Activated effector memory CD4-positive, alpha-beta T cell treated with Interleukin-2 at 50 U/mL for 16 hours (primary cell): ENCODE measurements at places on chromosomes 4 and X.

DNA sequence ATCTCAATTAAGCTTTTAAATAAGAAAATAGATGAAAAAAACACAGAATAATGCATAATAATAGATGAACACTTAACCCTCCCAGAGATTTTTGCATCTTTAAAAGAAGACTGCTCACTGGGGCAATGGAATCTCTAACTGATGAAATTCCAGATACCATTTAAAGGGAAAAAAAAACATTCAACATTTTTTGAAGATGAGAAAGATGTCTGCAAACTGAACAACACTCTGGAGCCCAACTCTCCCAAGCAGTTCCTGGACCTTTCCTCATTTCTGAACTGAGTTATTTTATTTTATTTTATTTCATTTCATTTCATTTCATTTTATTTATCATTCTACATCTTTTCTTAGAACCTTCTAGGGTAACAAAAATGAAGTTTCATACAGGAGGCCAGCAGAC lies 90.7 kb downstream of the CORIN start:
- DNase-seq, result no peak

DNA sequence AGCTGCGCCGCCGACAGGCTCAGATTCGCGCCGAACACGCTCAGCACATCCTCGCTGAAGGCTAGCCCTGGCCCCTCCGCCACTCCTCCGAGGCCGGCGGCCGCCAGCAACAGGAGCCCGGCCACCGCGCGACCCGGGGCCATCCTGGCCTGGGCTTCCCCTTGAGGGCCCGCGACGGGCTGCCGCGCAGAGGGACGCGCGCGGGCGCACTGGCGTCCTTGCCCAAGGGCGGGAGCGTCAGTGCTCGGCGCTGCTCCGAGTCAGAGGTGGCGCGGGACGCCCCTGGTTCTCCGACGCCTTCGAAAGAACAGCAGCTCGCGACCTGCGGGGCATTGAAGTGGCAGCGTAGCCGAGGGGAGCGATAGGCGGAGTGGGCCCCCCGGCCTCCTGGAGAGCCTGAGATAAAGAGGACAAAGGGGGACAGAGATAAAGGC lies 745 bp downstream of the SLC39A8 start:
- peak; percentile 56 for DNase-seq

DNA sequence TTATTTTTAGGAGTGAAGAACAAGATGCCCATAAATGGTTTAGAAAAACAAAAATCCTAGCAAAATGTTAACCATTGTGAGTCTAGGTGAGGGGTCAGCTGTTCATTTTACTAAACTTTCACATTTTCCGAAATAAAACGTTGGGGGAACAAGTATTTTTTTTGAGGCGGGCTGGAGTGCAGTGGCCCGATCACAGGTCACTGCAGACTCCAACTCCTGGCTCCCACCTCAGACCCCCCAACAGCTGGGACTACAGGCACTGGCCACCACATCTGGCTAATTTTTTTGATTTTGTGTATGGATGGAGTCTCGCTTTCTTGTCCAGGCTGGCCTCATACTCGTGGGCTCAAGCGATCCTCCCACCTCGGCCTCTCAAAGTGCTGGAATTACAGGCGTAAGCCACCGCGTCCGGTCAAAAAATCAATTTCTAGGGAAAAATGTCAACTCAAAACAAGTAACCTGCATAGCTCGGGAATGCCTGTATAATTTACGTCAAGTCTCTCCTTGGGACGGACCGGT lies 742 bp upstream of the TAF1 start:
- DNase-seq, result no peak

GRCh38 chr4:10701702-10702460 lies 17.3 kb upstream of the CLNK start:
- DNase-seq, result no peak

GRCh38 chr4:171667906-171668305 lies 145.3 kb upstream of the GALNTL6 start:
- no peak for DNase-seq

DNA sequence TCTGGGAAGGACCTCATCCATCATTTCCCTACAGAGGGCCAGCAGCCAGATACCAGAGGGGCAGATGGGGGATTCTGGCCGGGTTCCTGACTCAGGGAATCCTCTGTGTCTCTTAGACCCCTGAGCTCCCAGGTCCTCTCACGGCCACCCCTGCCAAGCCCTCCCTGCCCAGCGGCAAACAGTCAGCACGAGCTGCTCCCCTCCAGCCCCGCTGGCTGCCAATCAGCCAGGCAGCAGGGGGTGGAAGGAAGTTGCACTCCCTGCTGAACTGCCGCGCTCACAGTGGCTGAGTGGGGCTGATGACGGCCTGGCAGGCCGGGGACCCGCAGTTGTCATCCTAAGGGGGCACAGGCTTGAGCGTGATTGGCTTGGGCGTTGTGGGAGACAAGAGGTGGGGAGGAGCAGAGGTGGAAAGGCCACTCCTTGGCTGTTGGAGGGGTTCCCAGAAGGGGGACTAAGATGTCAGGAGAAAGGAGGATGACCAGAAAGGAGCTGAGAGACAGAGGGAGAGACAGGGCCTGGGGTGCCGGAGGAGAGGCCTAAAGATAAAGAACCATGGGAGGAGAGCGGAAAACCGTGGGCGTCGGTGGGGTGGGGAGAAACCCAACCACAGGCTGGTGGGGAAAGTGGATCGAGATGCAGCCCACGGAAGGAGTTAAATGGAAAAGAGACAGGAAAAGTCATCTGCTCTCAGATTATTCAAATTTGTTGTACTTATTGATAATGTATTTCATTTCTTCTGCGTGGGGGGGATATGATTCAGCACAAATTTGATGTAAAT lies 4.4 kb upstream of the CCDC149 start:
- no peak for DNase-seq

DNA sequence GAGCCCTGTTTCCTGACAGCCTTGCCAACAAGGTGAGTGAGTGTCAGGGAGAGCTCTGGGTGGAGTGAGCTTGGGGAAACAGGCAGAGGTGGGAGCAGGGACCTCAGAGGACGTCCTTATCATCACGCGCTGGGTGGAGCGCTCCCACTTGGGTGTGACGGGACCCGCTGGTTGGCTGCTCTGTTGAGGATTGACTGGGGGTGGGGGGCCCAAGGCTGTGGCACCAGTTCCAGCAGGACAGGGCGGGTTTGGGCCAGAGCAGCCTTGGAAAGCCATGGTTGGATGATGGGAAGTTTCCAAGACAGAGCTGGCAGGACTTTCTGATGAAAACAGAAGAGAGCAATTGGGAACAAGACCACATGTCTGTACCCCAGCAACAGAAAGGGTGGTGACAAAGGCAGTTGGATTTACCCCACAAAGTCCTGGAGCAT lies 3.0 kb upstream of the PCGF3 start:
- DNase-seq, result no peak

DNA sequence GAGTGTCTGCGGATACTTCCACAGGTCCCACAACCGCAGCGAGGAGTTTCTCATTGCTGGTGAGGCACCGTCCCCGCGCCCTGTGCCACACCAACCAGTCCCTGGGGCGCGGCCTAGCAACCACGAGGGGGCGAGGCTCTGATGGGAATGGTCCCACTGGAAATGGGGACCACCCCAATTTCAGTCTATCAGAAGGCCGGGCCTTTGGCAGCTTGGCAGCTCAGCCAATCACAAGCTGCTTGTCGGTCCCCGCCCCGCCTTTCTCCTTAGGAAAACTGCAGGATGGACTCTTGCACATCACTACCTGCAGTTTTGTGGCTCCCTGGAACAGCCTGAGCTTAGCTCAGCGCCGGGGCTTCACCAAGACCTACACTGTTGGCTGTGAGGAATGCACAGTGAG lies 3.0 kb downstream of the TIMP1 start:
- no peak for DNase-seq

GRCh38 chr4:86274642-86275041 lies 85.2 kb downstream of the MAPK10 start:
- no peak for DNase-seq

DNA sequence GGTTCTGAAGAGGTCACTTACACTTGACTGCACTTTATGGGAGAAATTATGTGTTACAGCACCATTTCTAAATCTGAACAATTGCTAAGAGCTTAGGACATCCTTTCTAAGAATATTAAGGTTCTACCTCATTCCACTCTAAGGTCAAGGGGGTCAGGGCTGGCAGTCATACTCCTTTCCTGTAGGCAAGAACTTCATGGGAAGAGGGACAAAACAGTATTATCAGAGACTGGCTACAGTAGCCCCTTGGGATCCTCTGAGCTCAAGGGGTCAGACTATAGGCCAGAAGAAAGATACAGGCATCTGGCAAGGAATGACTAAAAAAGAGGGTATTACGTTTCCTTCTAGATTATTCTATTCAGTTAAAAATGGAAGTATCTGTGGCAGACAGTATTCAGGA lies 115.1 kb downstream of the RASL11B start:
- no peak for DNase-seq

- DNase-seq, result no peak
These were observed 65.3 kb downstream of the WDFY3 start for GRCh38 chr4:84901173-84901572.

DNA sequence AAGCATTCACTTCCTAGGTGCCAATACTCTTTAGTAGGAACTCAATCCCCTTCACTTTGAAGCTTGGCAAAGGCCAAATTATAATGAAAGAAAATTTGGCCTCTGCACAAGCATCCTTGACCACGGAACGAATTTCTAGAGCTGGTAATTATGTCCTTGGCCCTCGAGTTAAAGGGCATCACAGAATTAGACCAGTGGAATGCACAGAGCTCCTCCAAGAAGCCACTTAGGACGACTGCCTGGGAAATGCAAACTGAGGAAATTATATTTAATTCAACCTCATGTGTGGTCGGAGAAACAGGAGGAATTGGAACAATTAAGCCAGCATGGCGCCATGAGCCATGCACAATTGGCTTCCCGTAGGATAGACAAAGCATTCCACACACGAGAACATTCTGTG lies 59.3 kb downstream of the NLGN4X start:
- no peak for DNase-seq

GRCh38 chr4:128177498-128177897 lies 110.1 kb downstream of the PGRMC2 start:
- DNase-seq, result no peak

DNA sequence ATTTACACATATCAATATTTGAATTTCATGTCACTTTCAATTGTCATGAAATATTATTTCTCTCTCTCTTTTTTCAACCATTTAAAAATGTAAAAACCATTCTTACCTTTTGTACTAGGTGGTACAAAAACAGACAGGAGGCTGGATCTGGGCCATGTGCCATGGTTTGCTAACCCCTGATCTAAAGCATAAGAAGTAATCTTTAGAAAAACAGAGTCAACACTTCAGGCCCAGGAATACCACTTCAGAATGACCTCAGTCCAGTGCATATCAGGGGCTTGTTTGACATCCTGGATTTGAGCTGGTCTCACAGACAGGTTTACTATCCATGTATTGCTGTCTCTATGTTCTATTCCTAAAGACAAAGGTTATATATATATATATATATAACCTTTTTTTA lies 102.5 kb downstream of the DCHS2 start:
- no peak for DNase-seq

DNA sequence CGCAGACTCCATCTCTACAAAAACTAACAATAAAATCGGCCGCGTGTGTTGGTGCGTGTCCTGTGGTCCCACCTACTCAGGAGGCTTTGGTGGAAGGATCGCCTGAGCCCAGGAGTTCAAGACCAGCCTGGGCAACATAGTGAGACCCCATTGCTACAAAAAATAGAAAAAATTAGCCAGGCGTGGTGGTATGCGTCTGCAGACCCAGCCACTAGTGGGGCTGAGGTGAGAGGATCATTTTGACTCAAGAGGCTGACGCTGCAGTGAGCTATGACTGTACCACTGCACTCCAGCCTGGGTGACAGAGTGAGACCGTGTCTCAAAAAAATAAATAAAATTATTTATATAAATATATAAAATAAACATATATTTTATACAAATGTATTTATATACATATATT lies 22.3 kb downstream of the ASMTL start:
- no peak for DNase-seq

GRCh38 chr4:4446434-4446833 lies 59.5 kb downstream of the NSG1 start:
- no peak for DNase-seq

GRCh38 chr4:3651267-3651845 lies 114.8 kb upstream of the ADRA2C start:
- no peak for DNase-seq

DNA sequence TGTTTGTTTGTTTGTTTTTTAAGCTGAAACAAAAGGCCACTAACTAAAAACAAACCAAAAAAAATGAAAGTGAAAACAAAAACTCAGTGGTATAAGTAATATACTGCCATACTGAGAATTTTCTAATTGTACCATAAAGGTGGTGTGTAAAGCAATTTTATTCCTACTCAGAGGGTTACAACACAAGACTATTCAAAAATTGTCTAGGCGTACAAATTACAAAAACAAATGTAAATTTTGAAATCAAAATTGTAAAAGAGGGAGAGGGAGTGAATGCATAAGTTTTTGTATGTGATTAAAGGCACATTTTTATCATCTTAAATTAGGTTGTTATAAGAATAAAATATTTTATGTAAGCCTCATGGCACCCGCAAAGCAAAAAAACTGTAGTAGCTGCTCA lies 232.6 kb downstream of the STK32B start:
- no peak for DNase-seq

DNA sequence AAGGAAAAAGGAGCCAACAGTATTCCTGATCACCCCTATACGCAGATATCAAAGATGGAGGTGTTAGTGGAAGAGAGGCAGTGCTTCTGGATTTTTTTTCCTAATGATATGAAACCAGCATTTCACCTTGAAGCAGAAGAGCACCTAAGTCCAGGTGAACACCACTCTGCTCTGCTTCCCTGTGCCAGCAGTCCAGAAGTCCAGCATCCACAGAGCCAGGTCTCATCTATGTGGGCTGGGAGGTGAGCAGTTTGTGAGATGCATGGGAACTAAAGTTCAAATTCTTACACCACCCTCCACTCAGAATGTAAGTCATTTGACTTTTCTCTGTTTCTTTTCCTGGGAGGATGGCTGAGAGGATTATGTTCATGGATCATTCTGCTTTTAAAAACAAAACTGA lies 202.6 kb downstream of the RELL1 start:
- DNase-seq, result no peak

DNA sequence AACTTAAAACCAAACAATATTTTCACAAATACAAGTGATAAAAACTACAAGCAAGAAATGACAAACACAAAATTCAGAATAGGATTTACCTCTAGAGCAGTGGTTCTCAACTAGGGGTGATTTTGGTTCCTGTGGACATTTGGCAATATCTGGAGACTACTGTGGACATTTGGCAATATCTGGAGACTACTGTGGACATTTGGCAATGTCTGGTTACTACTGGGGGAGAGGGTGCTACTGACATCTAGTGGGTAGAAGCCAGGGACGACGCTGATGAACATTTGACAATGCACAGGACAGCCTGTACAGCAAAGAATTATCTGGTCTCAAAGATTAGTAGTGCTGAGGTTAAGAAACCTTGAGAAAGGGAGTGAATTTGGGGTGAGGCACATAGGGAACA lies 169.8 kb downstream of the CLCN4 start:
- DNase-seq, result no peak

DNA sequence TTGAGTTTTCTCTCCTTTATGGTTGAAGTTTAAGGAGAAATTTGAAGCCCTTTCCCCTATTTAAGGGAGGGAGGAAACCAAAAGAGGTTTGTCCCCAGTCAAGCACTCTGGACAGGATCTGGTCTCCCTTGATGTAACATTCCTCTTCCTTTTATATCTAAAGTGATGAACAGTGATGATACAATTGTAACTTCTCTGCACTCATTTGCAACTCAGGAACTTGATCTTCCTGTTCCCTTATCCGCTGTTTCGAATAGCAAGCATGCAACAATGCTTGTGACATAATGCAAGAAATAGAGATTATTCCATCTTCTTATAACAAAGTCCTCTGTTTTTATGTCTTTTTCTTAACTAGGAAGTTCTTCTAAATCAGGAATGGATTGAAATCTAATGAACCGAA lies 18.3 kb downstream of the ALPK1 start:
- no peak for DNase-seq

GRCh38 chrX:70039758-70040157 lies 10.0 kb downstream of the AWAT2 start:
- no peak for DNase-seq
